Activated CD8-positive, alpha-beta memory T cell treated with anti-CD3 and anti-CD28 coated beads for 1 hour (primary cell): ENCODE measurements at places on chromosomes 3 and 15.

- DNase-seq = no peak
These were observed 2.7 kb downstream of the UQCC5 start for GRCh38 chr3:52539010-52539653.

- no peak for DNase-seq
These were observed 527.7 kb downstream of the EPHA3 start for GRCh38 chr3:89635137-89635536.

GRCh38 chr3:142489572-142490323, 41.9 kb upstream of the XRN1 start:
- DNase-seq = no peak

GRCh38 chr3:89908711-89909213, 801.3 kb downstream of the EPHA3 start:
- DNase-seq = no peak

DNA sequence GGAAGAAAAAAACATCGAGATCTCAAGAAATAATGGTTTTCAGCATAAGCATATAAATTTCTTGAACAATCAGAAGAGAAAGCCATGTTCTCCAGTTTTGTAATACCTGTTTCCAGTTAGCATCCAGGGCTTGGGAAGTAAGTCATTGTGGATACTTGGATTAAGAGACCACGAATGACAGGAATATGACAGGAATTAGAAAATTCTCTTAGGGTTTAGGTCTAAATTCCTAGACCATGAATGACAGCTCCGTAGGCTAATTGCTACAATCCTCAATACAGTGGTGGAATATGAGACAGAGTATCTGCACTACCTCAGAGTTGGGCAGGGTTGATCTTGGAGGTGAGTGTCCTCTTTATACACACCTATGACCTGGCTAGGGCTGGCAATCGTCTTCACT, 517.5 kb downstream of the NTRK3 start:
- no peak for DNase-seq

- no peak for DNase-seq
These were observed 40.5 kb downstream of the HCN4 start for GRCh38 chr15:73328149-73328820.

GRCh38 chr3:9951962-9952805, at the start of gene PRRT3:
Gene PRRT3 (minus strand): TSS chr3:9952408. CDS start chr3:9950115, 2,293 bp downstream.
- peak; percentile 40 for DNase-seq

- DNase-seq = no peak
These were observed 38.0 kb downstream of the STAC start for GRCh38 chr3:36418296-36418695.

DNA sequence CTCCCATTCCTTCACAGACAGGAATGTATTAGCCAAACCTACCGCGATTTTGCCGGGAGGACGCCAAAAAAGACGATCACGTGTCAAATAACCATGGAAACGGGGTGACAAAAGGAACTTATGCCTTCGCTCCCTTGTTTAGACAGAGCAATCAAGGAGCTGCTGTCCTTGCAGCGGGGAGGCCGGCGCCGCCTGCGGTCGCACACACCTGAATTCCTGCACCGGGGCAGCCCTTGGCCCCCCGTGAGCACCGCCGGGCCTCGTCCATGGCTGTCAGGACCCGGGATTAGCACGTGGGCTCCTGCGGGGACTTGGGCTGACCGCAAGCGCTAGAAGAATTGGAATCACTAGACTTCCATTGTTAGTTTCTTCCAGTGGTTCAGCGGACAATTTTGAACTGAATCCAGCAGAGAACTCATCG, 193.1 kb downstream of the SHQ1 start:
- no peak for DNase-seq

DNA sequence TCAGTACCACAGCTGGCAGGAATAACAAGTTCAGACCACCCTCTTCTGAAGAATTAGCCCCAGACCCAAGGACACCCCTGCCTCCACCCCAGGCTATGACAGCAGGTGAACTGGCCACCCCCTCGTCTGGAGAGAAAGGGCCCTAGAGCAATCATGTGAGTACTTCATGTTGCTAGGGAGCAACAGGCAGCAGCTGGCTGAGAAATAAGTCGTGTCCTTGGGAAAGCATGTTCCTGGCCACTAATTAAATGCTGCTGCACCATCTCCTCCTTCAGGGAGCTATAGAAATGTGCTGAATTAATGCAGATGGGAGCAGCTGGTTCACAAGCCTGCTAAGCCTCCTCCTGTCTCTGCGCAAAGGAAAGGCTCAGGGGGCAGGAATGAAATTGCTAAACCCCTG, 31.5 kb downstream of the MRPS11 start:
- DNase-seq = no peak

DNA sequence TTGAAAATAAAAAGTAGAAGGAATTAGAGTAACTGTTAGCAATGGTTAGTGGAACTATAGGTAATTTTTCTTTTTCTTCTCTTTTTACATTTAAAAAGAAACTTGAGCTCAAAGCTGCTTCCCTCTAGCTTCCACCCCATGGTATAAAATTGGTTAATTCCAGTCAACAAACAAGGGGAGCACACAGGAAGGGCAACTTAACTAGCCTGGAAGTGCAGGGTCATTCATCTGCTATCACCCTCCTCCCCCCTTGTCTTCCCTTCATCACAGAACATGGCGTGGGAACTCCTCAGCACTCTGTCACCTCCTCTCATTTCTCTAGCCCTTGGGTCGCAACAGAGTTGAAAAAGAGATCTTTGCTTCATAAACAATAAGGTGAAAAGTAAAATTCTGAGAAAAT, 20.0 kb downstream of the MASP1 start:
- no peak for DNase-seq

DNA sequence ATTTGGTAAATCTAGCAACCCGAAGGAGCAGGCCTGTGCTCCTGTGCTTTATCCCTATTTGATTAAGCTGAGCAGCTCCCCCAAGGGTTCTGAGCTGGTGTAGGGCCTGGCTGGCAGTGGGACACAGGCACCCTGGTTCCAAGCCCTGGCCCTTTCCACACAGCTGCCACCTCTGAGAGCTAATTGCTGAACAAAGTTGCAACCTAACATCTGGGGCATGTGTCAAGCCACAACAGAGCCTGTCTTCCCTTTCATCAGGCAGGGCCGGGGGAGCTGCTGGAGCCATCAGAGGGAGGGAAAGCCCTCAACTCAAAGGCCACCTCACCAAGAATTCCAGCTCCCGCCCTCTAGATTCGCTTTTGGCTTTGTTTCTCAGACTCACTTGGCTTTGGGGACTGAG, 17.1 kb upstream of the MRPS22 start:
- DNase-seq = no peak

DNA sequence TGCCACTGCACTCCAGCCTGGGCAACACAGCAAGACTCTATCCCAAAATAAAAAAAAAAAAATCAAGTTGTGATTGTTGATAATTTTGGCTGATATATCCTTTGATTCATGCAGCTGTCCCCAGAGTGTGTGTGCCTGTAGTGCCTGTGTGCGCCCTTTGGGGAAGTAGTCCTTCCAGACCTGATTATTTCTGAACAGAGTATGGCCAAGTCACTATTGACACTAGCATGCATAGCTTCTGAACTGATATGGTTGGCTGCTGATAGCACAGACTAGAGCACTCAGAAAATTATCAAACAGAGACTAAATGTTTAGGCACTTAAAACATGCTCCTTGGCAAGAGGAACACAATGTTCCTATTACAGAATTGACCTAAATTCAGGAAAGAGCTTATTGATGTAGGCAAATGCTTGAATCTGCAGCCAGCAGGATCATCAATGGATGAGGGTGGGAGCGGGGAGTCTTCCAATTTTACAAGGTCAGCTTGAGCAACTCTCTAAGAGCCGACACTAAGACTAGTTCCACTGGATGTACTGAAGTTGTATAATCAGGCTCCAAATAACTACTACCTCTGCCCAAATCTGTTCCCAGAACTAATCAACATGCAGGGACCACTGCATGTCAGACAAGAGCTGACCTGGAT, 17.7 kb upstream of the PTPN9 start:
- DNase-seq = no peak

DNA sequence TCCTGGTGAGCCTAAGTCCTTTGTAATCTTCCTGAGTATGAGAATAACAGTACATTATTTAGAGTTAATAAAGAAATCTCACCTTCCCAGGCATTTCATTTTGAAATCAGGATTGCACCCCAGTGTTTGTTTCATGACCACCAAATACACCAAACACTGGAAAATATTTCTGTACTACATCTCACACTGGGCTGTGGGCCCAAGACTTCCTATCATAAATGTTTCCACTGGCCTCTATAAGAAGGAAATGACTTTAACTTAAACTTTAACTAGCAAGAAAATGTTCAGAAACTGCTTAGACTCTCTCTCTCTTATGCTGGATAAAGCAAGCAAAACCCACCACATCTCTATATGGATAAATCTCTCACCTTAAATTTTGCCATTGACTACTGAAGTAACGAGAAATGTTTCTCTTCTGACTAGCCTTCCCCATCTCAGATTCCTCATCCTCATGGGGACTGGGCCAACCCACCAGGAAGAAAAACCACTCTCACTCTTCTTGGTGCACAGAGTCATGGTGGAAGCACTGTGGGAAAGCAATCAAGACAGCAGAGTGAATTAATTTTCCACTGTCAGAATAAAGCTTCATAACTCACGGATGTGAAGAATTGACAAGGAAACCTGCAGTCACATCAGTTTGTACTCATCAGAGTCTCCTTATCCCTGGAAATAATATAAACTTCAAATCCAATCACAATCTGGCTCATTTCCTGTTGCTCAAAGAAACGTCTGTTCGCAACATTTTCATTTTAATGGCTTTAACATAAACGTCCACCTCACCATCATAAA, 859.6 kb downstream of the EPHA3 start:
- DNase-seq = no peak

DNA sequence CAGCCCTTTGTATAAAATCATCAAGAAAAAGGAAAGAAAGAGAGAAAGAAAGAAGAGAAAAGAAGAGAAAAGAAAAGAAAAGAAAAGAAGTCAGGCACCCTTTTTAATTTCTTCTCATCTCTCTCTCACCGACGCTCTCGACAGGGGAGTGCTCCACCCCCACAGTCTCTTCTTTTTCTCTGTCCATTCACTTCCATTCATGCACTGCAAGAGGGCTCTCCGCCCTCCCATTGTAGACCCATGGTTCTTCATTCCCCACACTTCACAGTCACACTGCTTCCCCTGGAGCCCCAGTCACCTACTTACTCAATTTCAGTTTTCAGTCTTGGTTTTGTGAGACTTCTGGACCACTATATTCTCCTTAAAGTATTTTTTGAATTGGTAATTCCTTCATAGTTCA, 254.7 kb downstream of the SOX2 start:
- DNase-seq = no peak

DNA sequence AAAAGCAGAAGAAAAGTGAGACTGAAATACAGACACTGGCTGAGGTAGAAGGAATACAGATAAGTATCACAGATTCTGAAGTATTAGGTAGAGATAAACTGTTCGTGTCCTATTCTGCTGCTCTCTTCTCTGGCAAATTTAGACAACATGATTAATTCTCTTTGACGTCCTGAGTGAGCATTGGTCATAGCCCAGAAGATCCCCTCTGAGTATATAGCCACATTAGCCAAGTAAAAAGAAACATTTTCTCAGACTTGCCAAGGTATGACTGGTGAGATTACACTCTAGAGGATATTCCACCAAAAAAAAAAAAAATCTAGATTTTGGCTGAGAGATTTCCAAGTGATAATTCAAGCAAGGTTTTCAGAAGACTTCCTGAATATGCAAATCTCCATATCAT, 111.4 kb upstream of the ALCAM start:
- no peak for DNase-seq

- no peak for DNase-seq
These were observed 117.7 kb downstream of the MYLK start for GRCh38 chr3:123766193-123767008.

DNA sequence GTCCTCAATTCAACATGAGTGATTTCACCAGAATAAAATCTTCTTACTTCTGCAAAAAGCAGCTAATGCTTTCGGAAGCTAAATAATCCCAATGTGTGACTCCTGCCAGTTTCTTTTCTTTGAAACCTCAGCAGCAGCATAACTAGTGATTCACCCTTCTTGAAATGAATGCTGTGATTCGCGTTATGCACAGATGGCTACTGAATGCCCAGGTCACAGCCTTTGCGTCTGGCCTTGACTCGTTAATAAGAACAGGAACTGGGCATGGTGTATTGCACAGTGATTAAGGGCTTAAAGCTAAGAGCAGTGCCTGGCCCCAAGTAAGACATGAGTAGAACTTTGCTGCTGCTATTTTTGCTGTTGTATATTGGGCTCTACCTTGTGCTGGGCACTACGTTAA, 19.0 kb downstream of the CGNL1 start:
- no peak for DNase-seq

DNA sequence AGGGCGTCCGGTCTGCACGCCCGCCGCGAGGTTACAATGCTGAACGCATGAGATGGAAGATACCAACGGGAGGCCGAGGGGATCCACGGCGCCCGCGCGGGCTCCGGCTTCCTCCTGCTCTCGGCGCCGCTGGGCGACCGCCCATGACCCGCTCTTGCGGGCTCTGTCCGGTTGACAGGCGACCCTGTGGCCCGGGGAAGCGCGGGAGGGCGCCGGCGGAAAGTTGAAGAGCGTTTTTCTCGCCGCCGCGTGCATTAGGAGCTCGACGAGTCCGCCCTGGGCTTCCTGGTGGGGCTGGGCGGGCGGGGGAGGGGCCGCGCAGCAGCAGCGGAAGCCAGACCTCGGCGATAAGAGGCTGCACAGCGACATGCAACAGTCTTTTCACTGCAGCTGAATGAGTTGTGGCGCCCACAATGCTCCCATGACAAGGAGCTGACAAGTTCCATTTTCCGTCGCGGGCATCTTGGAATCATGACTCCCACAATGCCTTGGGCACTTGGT, at the start of gene MBNL1:
Gene MBNL1, plus strand, starts transcription at position 375 of the 501 bp plus-strand sequence. CDS start 31,265 bp downstream, outside the sequence.
- DNase-seq = peak; percentile 70

GRCh38 chr3:47475029-47475569, 642 bp downstream of the SCAP start:
- no peak for DNase-seq

DNA sequence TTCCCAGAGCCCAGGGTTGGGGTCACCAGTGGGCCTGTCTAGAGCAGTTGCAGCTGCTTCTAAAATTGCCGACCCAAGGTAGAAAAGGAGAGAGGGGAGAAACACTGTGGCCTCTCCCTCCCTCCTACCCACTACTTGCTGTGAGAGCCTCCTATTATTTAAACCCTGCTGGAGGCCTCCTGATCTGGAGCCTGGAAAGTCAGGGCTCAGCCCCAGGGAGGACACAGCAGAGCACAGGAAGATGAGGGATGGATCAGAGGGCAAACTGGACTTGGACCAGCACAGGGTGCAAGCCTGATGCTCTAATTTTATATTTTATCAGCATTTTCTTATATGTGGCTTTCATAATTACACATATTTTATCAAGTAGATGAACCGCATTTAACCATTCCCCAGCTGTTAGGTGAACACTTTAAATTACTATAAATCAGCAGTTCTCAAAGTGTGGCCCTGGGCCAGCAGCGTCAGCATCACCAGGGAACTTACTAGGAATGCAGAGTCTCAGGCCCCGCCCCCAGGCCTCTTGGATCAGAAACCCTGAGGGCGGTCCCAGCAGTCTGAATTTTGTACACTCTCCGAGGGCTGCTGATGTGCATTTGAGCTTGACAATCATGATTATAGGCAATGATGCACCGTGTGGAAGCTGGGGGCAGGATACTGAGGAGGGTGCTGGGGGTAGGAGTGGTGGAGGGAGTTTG, 26.7 kb downstream of the SMAD3 start:
- DNase-seq = no peak

GRCh38 chr3:160200353-160200752, 24.9 kb upstream of the C3orf80 start:
- no peak for DNase-seq

GRCh38 chr15:49382394-49382793, 40.6 kb upstream of the FGF7 start:
- no peak for DNase-seq
